AG10803 (cell line): ENCODE measurements at places on chromosomes 2 and 18.

GRCh38 chr18:39238981-39239660 lies 1673.5 kb upstream of the CELF4 start:
- no peak for DNase-seq

DNA sequence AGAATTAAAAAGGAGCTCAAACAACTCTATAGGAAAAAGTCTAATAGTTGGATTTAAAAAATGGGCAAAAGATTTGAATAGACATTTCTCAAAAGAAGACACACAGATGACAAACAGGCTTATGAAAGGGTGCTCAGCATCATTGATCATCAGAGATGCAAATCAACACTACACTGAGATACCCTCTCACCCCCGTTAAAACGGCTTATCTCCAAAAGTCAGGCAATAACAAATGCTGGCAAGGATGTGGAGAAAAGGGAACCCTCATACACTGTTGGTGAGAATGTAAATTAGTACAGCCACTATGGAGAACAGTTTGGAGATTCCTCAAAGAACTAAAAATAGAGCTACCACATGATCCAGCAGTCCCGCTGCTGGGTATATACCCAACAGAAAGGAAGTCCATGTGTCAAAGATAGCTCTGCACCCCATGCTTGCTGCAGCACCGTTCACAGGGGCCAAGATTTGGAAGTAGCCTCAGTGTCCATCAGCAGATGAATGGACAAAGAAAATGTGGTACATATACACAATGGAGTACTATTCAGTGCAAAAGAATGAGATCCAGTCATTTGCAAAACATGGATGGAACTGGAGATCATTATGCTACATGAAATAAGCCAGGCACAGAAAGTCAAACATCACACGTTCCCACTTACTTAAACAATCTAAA lies 46.7 kb upstream of the B3GNT7 start:
- DNase-seq = no peak

GRCh38 chr2:174600349-174600748 lies 2.7 kb upstream of the WIPF1 start:
- DNase-seq = no peak

DNA sequence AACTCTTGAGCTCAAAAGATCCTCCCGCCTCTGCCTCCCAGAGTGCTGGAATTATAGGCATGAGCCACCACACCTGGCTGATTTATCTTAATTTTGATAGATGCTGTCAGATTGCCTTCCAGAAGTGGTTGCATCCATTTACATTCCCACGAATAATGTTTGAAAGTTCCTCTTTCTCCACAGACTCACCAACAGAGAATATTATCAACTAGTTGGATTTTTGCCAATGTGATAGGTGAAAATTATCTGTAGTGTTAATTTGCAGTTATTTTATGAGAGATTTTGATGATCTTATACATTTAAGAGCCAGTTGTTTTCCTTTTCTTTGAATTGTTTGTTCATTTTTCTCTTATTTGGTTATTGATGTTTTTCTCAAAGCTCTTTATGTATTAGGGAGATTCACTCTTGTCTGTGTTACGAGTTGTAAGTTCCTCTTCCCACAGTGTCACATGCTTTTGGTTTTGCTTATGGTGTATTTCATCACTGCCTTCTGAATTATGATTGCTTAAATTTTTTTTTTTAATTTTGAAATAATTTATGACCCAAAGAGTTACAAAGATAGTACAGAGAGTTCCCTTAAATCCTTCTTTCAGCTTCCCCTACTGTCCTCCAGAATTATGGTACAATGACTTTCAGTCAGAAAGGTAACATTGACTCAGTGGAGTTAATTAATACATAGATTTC lies 20.7 kb upstream of the NT5DC4 start:
- DNase-seq = no peak

DNA sequence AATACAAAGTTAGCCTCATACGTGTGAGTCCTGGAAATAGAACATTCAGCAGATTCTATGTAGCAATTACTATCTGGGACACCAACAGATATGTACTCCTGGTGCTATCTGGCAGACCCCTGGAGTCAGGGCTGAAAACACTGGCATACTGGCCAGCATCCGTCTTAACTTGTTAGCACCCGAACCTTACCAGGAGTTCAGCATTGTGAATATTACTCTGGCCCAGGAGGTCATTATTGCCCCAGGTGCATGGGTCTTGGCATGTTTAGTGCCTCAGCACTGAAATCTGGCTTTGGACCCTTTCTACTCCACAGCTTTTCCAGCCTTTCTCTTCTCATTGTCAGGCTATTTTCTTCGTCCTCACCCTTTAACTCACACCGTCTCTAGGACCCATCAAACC lies 11.9 kb upstream of the NDUFV2 start:
- DNase-seq = no peak

DNA sequence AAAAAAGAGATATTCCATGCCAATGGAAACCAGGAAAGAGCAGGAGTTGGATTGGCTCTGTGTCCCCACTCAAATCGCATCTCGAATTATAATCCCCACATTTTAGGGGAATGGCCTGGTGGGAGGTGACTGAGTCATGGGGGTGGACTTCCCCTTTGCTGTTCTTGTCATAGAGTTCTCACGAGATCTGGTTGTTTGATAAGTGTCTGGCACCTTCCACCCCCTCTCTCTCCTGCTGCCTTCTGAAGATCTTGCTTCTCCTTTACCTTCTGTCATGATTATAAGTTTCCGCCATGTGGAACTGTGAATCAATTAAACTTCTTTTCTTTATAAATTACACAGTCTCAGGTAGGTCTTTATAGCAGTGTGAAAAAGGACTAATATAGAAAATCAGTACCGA lies 355.6 kb downstream of the NBAS start:
- DNase-seq = no peak

DNA sequence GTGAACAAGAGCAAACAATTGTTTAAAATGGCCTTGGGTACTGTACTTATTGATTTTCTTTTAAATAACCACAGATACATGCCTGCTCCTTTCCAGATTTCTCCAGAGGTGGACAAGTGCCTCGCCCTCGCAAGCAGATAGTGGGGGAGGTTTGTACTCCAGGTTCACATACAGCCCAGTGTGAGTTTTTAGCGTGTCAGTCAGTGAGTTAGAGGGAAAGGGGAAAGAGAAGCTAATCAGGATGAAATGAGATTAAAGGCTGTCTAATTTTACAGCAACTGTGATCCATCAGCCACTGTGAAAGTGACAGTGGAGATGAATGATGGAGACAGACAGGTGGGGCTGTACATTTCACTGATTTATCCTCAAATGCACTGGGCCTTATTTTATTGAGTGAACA lies 74.7 kb downstream of the KLHL14 start:
- no peak for DNase-seq

- peak; percentile 30 for DNase-seq
Observed at GRCh38 chr18:49519101-49519971, 32.3 kb upstream of the C18orf32 start.

- DNase-seq = no peak
Observed at GRCh38 chr2:11976073-11976472, 229.6 kb downstream of the LPIN1 start.

DNA sequence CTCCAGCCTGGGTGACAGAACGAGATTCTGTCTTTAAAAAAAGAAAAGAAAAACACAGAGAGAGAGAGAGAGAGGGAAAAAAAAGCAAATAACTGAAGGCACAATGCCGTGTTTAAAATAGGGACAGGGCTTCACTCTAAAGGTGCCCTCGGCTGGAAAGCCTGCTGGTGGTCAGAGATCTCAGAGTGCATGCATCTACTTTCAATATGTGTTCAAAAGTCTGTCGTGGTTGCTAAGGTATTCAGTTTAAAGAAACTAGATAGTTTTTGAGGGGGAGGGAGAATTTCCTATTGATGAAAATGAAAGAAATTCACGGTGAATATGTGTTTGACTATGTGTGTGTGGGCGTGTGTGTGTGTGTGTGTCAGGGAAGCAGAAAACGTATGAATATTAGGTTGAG lies 11.0 kb upstream of the CBLN2 start:
- no peak for DNase-seq

DNA sequence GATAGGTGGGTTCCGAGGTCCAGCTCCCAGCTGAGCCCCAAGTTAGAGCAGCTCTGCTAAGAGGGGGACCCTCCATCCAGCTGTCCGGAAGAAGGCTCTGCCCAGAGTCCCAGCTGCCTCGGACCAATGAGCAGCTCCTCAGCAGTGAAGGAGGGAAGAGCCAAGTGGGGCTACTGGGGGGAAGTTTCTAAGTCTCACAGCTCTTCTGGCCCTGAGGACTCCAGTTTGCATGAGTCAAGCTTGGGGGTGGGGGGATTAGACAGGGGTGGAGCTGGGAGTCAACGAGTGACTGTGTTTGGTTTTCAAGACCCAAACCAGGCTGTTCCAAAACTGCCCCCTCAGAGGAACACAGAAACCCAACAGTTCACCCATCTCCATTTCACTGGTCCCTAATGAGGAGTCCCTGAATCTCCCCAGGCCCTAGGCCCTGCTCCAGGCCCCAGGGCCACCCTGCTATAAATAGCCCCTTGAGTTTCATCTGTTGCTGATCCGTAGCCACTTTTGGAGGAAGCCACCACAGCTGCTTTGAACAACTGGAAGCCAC lies 100.9 kb downstream of the TNS1 start:
- DNase-seq = peak; percentile 76

DNA sequence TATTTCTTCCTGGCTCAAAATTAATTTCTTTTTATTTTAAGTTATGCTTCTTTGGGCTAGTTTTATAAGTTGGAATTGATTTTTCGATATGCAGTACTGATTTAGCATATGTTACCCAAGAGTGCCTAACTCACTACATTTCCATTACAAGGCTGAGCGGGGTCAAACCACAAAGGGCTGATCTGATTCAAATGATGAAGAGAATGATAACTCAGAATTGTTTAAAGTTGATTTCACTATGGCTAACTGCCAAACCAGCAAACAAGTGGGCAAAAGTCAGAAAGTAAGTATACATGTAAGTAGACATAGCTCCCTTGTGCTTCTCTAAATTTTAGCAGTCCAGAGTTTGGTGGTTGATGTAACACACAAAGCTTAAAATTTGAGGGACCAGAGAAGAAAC lies 35.6 kb downstream of the RAD51AP2 start:
- DNase-seq = no peak

DNA sequence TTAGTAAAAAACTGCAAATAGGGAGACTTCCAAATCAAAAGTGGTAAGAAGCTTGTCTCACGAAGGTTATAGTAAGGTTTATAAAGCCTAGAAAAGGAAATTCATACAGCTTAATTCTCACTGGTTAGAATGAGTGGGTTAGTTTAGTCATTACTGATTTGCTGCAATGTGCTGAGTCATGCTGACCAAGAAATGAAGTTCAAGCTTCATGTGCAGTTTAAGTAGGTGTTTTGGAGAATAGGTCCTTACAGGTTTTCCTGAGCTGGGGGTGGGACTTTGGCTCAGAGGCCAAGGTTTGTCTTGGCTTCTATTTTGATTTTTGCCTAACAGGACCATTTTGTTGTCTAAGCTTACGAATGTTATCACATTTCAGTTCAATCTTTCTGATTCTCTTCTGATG lies 15.1 kb downstream of the CLIP4 start:
- DNase-seq = peak; percentile 84

GRCh38 chr2:7599462-7600258 lies 682.4 kb downstream of the RNF144A start:
- no peak for DNase-seq

DNA sequence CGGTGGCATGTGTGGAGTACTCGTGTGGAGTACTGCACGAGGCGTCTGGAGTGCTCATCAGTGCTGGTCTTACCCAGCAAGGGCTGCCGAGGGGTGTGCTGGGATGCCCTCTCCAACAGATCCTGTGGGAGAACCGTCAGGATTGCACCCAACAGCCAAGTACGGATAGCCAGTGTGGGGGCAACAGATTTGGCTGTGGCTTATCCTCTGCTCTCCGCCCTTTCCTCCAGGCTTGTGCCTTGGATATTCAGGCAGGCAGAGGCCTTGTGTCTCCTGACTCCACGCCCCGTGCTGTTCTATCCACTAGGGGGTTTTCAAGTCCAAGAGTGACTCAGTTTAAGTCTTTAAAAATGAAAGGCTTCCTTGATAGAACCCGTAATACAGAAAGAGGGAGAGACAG lies 321.0 kb upstream of the HS6ST1 start:
- DNase-seq = no peak

GRCh38 chr2:214706986-214707385 lies 102.5 kb downstream of the BARD1 start:
- DNase-seq = no peak

- DNase-seq = peak; percentile 54
Observed at GRCh38 chr2:42072349-42073118, 24.7 kb downstream of the PKDCC start.

DNA sequence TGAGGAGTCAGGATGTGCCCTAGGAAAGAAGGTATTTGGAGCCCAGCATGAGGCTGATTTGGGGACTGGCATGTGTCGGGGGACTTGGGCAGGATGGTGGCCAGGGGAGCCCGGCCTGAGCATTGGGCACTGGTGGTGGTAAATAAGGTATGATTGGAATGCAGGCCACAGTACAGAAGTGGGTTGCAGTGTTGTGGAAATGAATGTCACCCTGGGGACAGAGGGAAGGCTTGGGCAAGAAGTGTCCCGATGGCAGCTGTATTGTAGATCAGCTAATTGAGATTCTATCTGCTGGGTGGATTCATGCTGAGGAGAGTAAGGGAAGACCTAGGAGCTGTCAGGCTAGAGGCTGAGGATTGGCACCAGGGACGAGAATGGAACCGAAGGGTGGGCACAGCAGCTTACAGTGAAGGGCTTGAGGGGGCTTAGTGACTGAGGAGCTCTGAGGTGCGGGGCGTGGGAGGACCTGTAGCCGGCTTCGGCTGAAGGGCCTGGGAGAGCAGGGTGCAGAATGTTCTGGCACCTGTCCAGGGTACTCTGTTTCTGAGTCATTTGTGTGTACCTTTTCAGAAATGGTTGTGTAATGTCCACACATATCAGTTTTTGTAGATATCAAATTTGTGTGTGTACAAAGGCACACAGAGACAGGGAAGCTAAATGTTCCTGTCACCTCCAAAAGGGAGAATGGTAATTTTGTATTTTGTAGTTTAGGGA lies 170.2 kb downstream of the PRKCE start:
- peak; percentile 35 for DNase-seq

- DNase-seq = no peak
Observed at GRCh38 chr2:25374827-25375226, 33.1 kb upstream of the DNMT3A start.

GRCh38 chr18:23825978-23826405 lies 136.7 kb downstream of the LAMA3 start:
- peak; percentile 92 for DNase-seq

- DNase-seq = peak; percentile 3
Observed at GRCh38 chr2:16507655-16508489, 157.8 kb downstream of the CYRIA start.
